Naive thymus-derived CD4-positive, alpha-beta T cell (primary cell): ENCODE measurements at places on chromosomes 16 and 17.

GRCh38 chr16:12268606-12269005 is 292.1 kb downstream of the SNX29 start:
- no peak overlapping the region for H3K27ac ChIP-seq
- no peaks in the 10 kb centered on the region for H3K36me3 ChIP-seq
- no peaks in the 10 kb centered on the region for H3K27me3 ChIP-seq
- H3K4me3 ChIP-seq, result no peak overlapping the region

DNA sequence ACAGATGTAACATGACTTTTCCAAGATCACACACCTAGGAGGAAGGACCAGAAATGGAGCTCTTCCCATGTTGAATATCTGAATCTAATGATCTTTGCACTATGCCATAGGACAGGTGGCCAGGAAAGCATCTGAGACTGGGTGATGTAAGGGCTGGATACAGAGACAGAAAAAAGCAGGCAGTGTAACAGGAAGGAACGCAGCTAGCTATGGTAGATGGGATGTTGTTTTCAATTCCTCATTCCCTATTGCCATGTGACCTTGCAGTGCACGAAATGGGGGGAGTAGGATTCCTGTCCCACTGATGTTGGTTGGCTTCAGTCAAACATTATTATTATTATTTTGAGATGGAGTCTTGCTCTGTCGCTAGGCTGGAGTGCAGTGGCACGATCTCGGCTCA is 3.7 kb upstream of the NPIPB15 start:
- H3K4me3 ChIP-seq, result no peak overlapping the region
- H3K27ac ChIP-seq, result no peak overlapping the region
- H3K4me1 ChIP-seq, result no peaks in the 10 kb centered on the region
- DNase-seq, result no peak
- no peaks in the 10 kb centered on the region for H3K36me3 ChIP-seq
- no peaks in the 10 kb centered on the region for H3K27me3 ChIP-seq

GRCh38 chr16:13519871-13520270 is 400.1 kb upstream of the ERCC4 start:
- H3K36me3 ChIP-seq, result no peaks in the 10 kb centered on the region
- H3K4me1 ChIP-seq, result no peaks in the 10 kb centered on the region
- no peaks in the 10 kb centered on the region for H3K27me3 ChIP-seq
- H3K27ac ChIP-seq, result no peak overlapping the region
- H3K4me3 ChIP-seq, result no peak overlapping the region
- DNase-seq, result no peak

DNA sequence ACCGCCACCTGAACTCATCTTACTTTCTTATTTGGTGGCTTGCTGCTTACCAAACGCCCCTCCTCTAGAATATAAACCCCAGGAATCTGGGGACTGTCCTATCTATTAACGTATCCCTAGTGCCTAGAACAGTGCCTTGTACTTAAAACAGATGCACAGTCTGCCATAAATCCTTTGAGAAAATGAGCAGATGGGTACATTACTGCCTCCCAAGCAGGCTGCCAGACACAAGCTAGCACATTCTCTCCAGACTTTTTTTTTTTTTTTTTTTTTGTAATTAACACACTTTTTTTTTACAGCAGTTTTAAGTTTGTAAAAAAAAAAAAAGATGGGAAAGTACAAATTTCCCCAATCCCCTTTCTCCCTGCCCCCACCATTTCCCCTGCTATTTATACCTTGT is 57.3 kb upstream of the RPL38 start:
- H3K27me3 ChIP-seq, result no peaks in the 10 kb centered on the region
- H3K4me3 ChIP-seq, result no peak overlapping the region
- no peaks in the 10 kb centered on the region for H3K4me1 ChIP-seq
- H3K27ac ChIP-seq, result no peak overlapping the region

- H3K4me3 ChIP-seq, result no peak overlapping the region
- DNase-seq, result no peak
- no peaks in the 10 kb centered on the region for H3K36me3 ChIP-seq
- H3K4me1 ChIP-seq, result no peaks in the 10 kb centered on the region
These were observed 79.1 kb upstream of the CDH5 start for GRCh38 chr16:66287416-66287815.

- H3K36me3 ChIP-seq, result no peaks in the 10 kb centered on the region
- no peaks in the 10 kb centered on the region for H3K27me3 ChIP-seq
- no peaks in the 10 kb centered on the region for H3K4me1 ChIP-seq
- no peak for DNase-seq
These were observed 45.0 kb downstream of the SLC7A5 start for GRCh38 chr16:87824016-87824990.

DNA sequence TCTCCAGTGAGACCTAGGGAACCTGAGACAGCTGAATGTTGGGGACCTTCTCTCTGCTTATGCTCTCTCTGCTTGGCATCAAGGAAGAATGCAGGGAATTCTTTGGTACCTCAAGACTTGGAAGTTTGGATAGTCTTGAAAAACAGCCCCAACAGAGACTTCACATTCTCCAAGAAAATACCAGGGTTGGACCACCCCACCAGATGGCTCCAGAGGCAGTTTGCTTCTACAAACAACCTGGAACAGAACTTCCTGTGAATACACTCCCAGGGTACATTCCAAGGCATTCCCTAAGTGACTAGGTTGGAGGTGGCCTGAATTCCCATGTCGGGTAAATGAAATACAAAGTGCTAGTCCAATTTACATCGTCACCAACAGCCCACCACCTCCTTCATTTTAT is 314.4 kb downstream of the PMP22 start:
- no peak overlapping the region for H3K4me3 ChIP-seq
- no peak overlapping the region for H3K27ac ChIP-seq
- H3K4me1 ChIP-seq, result no peaks in the 10 kb centered on the region
- no peaks in the 10 kb centered on the region for H3K27me3 ChIP-seq

DNA sequence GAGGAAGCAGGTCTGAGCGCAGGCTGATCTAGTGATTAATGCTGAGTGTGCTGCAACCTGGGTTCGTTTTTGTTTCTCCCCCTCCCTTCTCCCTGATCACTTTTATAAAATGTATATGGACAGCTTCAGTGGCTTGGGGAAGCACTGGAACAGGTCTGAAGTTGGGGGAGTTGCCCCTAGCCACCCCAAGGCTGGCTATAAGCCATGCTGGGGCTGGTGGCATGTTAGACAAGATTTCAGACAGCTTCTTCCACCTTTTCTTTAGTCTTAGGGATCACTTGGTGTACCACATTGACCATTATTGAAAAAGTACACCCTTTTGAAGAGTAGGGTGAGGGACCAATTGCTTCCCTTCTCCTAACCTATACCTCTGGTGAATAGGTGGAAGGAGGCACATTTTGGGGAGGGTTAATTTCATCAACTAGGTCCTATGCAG is 3.8 kb upstream of the VAC14 start:
- H3K27ac ChIP-seq, result no peak overlapping the region
- peaks cover 9% of the 10 kb centered on the region for H3K4me1 ChIP-seq
- no peaks in the 10 kb centered on the region for H3K27me3 ChIP-seq
- no peak for DNase-seq
- H3K4me3 ChIP-seq, result no peak overlapping the region

DNA sequence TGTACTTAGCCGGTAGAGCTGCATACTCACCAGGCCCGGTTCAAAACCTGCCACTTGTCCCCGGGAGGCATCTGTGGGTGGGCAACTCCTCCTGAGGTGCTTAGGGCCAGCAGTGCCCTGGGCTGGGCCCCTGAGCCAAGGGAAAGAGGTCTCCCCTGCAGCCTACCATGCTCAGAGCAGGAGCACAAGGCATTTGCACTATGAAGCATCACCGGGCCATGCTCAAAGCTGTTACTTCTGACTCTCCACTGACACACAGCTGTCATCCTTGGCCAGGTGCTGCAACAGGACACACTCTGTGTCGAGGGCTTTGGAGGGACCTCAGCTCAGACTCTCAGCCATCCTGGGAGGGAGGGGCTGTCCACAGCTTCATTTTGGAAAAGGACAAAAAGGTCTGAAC is 37.2 kb downstream of the SLC38A8 start:
- H3K27me3 ChIP-seq, result no peaks in the 10 kb centered on the region
- no peak for DNase-seq
- no peaks in the 10 kb centered on the region for H3K4me1 ChIP-seq

DNA sequence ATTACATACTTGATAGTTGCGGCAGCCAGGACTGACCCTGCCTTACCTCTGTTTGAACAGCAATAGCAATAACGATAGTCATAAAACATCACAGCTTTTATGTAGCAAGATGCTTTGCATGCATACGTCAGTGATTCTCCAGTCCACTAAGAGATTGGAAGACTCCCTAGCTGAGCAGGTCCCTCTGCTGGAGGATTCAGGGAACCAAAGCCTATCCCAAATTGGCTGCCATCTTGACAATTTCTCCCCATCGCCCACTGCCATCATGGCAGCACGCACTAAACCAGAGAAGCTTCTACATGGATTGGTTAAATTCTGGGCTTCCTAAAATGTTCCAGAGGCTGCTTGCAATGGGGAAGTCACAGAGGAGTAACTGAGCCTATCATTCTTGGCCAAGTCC is 360.6 kb upstream of the XYLT1 start:
- no peak overlapping the region for H3K27ac ChIP-seq
- H3K4me3 ChIP-seq, result no peak overlapping the region
- no peaks in the 10 kb centered on the region for H3K4me1 ChIP-seq
- DNase-seq, result no peak

- no peaks in the 10 kb centered on the region for H3K27me3 ChIP-seq
- H3K36me3 ChIP-seq, result no peaks in the 10 kb centered on the region
- no peak overlapping the region for H3K4me3 ChIP-seq
- DNase-seq, result no peak
These were observed 99.3 kb downstream of the NLK start for GRCh38 chr17:28141773-28142172.

GRCh38 chr16:89303617-89304016 is 86.1 kb downstream of the ZNF778 start:
- no peaks in the 10 kb centered on the region for H3K27me3 ChIP-seq
- no peak for DNase-seq
- no peak overlapping the region for H3K4me3 ChIP-seq
- peaks cover 20% of the 10 kb centered on the region for H3K36me3 ChIP-seq
- no peak overlapping the region for H3K27ac ChIP-seq
- peaks cover 25% of the 10 kb centered on the region for H3K4me1 ChIP-seq

DNA sequence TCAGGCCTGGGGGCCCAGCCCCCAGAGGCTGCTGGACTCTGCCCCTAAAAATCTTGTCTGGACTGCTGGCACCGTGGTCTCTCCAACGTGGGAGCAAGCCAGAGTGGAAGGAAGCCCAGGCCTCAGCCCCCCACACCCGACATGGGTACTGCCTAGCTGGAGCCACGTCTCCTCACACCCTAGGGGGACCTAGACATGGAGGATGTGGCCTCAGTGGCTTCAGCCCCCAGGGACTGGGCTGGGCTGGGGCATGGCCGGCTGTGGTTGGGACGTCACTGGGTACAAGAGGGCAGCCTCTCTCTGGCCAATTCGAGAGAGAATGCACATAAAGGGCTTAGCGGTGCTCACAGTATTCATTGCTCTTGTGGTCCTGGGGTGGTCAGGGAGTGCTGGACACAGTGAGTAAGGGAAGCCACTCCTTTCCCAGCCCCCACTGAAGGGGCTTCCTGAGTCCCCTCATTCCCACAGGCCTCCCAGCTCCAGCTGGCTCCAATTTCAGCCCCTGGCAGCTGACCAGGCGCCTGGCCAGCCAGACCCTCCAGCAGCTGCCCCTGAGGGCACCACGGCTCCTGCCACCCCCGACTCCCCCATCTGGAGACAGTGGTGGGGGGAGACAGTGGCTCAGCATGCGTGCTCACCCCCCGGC is 1.1 kb downstream of the CDH15 start:
- no peaks in the 10 kb centered on the region for H3K36me3 ChIP-seq
- no peaks in the 10 kb centered on the region for H3K27me3 ChIP-seq
- no peak overlapping the region for H3K27ac ChIP-seq
- no peak for DNase-seq

DNA sequence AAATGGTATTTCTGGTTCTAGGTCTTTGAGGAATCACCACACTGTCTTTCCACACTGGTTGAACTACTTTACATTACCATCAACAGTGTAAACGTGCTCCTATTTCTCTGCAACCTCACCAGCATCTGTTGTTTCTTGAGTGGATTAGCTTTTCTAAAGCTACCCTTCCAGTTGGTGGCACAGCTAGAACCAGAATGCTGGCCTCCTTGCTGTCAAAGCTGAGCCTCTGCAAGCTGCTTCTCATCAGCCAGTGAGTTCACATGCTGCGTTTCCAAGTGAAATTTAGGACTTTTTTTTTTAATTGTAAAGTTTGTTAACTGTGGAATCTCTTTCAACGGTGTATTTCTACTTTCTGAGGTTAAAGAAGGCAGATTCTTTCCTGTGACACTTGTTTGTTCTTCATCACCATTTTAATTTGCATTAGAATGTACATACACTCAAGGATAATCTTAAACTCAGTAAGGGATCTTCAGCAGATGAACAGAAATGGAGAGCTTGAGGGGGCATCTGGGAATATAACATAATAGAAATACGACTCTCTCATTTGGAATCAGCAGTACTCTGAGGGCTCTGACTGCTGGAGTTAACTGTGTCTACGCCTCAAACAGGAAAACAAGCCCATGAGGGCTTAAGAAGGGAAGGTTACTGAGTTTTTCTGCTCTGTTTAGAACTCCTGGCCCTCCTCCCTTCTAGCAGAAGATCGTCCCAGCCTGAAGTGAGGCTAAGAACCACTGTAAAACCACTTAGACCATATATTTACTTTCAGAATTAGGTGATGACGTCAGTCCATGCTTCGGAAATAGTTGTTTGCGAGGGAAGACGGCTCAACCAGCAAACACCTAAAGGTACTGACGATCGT is 148.4 kb upstream of the FAM20A start:
- no peaks in the 10 kb centered on the region for H3K27me3 ChIP-seq
- no peaks in the 10 kb centered on the region for H3K4me1 ChIP-seq
- DNase-seq, result no peak
- no peak overlapping the region for H3K4me3 ChIP-seq

DNA sequence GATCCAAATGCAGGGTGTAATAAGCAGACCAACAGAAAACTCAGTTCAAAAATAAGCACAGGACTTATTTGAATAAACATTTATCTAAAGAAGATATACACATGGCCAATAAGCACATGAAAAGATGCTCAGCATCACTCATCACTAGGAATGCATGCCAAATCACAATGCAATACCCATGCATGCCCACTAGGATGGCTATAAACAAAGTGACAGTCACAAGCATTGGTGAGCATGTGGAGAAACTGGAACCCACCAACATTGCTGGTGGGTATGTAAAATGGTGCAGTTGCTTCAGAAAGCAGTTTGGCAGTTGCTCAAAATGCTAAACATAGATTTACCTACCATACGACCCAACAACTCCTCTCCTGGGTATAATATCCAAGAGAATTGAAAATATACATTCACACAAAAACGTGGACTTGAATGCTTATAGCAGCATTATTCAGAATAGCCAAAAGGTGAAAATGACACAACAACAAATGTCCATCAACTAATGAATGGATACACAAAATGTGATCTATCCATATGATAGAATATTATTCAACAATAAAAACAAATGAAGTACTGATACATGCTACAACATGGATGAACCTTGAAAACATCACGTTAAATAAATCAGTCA is 20.1 kb downstream of the UBE2O start:
- peaks cover 4% of the 10 kb centered on the region for H3K36me3 ChIP-seq
- no peak overlapping the region for H3K4me3 ChIP-seq
- no peak for DNase-seq
- no peaks in the 10 kb centered on the region for H3K4me1 ChIP-seq
- no peak overlapping the region for H3K27ac ChIP-seq
